GDM1 (cell line): ENCODE measurements at places on chromosomes 2 and 18.
A peak's percentile ranks its signal among the peaks of the same experiment; 100 is the strongest.

DNA sequence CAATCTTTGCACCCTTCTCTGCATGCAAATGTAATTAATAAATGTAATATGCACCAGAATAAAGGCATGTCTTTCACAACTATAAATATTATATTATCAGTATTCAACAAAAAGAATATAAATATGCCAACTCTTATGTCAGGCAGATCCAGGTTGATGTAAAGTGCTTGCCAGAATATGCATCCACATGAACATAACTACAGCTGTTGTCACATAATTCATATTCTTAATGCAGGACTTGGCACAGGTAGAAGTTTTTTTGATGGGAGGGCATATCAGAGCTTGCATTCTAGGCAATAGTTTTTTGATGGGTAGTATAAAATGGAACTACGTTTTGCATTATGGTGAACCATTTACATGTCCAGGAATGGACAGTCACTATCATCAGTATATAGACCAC lies 544.3 kb downstream of the ZNF804A start:
- DNase-seq: no peak

- DNase-seq: no peak
Observed at GRCh38 chr2:9086465-9086864, 83.0 kb upstream of the MBOAT2 start.

DNA sequence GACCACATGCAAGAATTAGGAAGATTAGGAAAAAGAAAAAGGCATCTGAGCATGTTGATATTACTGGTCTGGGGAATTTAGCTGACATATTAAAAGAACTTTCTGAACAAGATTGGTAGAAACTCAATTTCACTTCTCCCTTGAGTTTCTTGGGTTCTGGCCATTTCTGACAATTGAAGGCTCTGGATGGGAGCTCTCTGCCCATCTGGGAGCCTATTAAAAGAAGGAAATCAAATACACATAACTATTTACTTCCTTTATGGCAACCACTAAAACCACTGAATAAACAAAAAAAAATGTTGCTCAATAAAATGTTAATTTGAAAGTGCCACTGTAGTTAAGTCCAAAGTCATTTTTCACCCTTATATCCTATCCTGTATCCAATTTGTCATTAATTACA lies 216.8 kb upstream of the HNMT start:
- no peak for DNase-seq

GRCh38 chr2:176072292-176072669 lies 11.5 kb downstream of the EVX2 start:
- no peak for DNase-seq

DNA sequence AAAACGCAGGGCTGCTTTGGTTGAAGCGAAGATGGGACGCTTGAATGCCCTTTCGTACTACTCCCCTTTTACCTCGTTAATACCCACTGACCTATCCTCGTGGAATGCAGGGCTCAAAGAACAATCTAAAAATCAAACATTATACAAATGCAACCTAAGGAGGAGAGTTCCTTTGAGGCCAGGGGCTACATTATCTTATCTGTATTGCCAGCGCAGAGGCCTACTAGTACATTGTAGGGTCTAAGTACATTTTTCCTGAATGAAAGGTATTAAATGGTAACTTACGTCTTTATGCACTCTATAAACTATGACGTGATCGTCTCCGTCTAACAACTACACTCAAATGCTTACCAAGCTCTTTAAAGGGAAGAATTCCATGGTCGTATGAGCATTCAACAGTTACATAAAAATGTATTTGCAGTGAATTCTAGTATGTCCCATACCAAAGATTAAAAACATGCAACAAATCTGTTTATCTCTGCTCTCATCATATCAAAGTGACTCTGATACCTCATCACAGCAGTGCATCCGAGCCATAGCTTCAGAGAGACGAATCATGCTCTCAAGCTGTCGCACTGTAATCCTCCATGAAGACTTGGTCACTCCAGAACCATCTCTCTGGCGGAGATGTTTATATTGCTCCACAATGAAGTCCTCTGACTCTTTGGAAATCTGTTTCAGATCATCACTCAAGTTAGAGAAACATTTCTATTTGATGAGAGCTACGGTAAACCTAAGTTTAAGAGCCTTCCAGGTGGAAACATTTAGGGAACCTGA lies 14.1 kb upstream of the LCT start:
- no peak for DNase-seq

DNA sequence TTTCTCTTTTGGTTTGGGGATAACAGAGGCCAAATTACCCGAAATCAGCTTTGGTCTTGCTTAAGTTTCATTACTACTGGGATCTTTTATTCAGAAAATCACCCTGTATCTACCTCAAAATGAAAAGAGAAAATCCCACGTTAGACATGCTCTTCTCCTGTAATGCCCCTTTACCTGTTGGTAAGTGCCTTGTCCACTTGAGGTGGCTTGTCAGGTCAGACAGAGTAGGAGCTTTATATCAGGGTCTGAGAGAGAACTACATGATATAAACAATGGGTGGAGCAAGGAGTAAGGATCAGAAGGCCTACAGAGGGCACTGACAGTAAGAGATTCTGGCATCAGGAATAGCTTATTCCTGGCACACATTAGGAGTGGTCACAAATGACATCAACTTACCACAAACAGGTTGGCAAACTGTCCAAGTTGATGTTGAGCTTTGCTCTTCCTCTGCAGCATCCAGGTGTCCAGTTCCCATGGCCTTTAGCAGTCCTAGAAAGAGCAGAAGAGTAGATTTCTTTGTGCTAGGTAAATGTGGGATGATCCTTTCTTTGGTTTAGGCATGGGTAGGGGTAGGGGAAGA lies at the start of gene REG1B:
Gene REG1B, minus strand, starts transcription at position 209 of the 580 bp plus-strand sequence. CDS start 381 bp downstream, outside the sequence.
- DNase-seq: no peak

GRCh38 chr2:48457227-48457626 lies 72.7 kb upstream of the STON1 start:
- no peak for DNase-seq

DNA sequence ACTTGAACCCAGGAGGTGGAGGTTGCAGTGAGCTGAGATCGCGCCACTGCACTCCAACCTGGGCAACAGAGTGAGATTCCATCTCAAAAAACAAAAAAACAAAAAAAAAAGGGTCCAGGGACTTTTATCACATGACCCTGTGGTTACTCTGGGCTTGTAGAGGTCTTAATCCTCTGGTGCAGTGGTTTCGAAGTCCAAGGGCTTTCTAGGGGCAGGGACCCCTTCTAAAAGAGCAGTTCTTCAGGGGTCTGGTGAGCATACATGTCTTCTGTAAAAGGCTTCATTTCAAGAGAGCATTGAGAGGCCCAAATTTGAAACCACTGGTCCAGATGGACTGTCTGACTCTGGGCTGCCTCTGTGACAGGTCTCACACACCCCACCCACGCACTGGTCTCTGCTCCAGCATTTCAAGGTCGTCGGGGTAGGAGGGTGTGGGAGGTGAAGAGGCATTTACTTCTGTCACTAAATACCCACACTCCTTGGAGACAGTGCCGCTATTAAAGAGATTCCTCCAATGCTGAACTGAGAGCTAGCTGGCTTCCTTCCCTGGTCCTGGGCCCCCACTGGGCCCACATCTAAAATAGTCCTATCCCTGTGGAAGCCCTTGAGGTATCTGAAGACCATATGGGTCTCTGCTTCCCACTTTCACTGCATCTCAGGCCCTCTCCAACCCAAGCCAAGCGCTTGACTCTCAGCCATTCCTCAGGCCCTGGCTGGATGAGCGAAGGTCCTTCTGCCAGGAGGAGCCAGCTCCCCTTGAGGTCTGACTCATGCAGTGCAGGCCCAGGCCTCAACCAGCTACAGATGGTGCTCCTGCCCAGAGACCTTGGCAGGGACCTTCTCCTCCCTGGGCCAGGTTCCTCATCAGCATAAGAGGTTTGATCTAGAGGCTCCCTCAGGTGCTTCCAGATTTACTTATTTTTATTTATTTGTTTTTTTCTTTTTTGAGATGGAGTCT lies 44.8 kb downstream of the PAX8 start:
- DNase-seq: peak; percentile 19

- DNase-seq: no peak
Observed at GRCh38 chr2:24353973-24354372, 6.4 kb downstream of the ITSN2 start.

- DNase-seq: no peak
Observed at GRCh38 chr18:76991021-76991688, 141.4 kb downstream of the MBP start.

- DNase-seq: no peak
Observed at GRCh38 chr2:12915787-12916186, 199.1 kb downstream of the TRIB2 start.
